ENCODE measurements at places on chromosomes 7 and 10. TPM values are rescaled to one million over a fixed set of nuclear protein-coding genes. Genes with fewer than 3 reads are reported as not detected.
A peak's percentile ranks its signal among the peaks of the same experiment; 100 is the strongest.

- DNase-seq: no peak
These were observed 85.5 kb downstream of the GLRX3 start for GRCh38 chr10:130221456-130222375.

- no peak for DNase-seq
These were observed 33.8 kb upstream of the TRIM8 start for GRCh38 chr10:102610441-102610887.

- no peak for DNase-seq
These were observed 50.8 kb upstream of the ABLIM1 start for GRCh38 chr10:114708717-114709335.

DNA sequence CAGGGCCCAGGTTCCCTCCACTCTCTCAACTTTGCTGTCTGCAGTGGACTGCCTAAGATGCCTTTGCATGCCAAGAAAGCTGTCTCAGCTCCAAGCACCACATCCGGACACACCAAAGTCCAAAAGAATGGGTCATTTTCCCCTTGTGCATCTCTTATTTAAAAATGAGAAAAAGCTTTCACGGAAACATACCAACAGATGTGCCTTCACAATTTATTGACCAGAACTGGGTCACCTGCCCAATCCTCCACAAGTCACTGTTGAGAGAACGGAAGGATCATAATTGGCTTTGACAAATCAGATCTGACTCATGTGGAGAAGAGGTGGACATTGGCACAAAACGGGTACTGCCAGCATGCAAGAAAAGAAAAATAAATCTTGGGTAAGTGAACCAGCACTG, 258.3 kb downstream of the SNX13 start:
- no peak for DNase-seq

GRCh38 chr7:92528958-92529264, 316 bp downstream of the RBM48 start:
- no peak for DNase-seq

DNA sequence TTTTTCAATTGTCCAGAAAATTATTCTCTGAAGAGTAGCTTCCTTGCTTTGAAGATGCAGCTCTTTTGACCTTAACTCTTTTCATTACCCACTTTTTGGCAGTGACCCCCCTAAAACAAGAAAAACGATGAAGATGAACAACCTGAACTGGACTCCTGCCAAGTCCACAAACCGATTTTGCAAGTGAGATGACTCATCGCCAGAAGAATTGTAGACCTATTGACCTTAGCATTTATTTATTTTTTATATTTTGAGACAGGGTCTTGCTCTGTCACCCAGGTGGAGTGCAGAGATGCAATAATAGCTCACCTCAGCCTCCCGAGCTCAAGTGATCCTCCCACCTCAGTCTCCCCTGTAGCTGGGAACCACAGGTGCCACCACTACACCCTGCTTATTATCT, 859.2 kb downstream of the GATA3 start:
- DNase-seq: no peak

DNA sequence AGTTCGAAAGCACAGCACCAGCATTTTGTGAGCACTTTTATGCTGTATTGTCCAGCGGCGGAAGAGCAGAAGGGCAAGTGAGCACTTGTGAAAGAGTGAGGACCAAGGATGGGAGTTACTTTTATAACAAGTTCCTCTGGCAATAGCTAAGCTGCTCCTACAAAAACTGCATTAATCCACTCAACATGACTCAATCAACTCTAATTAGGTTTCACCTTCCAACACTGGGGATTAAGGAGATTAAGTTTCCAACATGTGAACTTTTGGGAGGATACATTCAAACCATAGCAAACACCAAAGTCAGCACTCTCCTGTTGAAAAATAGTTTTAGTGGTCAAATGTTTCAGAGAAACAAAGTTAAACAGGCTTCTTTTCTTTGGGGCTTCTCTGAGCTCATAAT, 844.5 kb downstream of the REEP3 start:
- DNase-seq: no peak

DNA sequence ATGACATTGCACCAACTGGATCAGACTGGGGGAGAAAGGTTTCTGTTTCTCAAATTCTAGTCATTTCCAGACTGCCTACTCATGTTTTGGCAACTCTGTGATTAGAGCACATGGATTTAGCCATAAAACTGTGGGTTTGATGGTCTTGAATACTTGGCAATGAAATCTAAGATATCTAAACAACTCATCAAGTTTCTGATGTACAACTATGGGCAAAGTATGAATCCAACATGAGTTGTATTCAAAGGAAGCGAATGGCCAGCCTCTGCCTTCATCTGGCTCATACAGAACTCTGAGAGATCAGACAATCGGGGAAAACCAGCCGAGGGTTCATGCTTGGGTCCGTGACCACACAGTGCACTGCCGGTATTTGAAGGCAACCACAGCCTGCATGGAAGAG, 144.3 kb downstream of the ADAM12 start:
- DNase-seq: no peak

DNA sequence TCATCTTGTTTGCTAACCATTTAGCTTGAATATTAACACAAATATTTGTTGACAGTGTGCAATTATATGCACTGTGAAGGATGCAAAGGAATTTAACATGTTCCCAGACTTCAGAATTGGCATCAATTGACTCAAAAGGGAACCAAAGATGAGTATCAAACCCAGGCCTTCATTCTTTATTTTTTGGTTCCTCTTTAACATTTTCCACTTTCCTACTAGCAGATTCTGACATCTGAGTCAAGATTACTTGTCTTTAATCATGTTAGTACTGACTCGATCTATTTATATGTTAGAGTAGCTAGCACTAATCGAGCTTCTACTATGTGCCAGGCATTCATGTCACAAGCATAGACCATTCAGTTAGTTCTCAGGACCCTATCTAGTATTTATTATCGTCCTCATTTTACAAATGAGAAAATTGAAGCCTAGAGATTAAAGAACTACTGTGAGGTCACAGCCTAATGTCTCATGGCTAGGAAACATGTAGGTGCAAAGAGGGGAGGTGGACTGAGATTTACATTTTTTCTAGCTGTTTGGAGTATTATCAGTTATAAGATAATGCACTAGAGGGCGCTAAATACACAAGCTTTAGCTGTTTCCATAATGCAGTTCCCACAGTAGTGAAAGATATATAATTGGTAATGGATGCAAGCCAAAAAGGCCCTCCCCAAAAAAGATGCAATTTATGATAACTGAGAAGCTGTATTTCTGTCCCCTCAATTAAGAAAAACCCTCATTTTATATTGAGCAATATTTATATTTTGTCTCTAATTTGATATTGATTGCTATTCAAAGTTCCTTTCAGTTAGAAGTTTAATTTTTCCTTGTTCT, 32.9 kb upstream of the KMT2E start:
- DNase-seq: no peak

DNA sequence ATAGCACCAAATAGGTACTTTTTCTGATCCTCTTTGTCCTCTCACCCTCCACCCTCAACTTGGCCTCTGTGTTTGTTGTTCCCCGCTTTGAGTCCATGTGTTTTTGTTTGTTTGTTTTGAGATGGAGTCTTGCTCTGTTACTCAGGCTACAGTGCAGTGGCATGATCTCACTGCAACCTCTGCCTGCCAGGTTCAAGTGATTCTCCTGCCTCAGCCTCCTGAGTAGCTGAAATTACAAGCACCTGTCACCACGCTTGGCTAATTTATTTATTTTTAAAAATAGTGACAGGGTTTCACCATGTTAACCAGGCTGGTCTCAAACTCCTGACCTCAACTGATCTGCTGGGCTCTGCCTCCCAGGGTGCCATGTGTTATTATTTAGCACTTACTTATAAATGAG, 5.3 kb downstream of the ZNF273 start:
- DNase-seq: no peak

DNA sequence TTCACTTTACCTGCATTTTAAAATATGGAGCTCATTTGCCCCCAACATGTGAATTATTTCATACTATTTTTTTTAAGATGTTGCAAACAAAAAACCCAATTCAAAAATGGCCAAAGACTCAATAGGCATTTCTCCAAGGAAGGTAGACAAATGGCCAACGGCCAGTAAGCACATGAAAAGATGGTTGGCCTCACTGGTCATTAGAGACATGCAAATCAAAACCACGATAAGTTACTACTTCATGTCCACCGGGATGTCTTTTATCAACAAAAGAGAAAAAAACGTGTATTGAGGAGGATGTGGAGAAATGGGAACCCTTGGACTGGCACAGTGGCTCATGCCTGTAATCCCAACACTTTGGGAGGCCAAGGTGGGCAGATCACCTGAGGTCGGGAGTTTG, 3.4 kb upstream of the CTBP2 start:
- DNase-seq: no peak

DNA sequence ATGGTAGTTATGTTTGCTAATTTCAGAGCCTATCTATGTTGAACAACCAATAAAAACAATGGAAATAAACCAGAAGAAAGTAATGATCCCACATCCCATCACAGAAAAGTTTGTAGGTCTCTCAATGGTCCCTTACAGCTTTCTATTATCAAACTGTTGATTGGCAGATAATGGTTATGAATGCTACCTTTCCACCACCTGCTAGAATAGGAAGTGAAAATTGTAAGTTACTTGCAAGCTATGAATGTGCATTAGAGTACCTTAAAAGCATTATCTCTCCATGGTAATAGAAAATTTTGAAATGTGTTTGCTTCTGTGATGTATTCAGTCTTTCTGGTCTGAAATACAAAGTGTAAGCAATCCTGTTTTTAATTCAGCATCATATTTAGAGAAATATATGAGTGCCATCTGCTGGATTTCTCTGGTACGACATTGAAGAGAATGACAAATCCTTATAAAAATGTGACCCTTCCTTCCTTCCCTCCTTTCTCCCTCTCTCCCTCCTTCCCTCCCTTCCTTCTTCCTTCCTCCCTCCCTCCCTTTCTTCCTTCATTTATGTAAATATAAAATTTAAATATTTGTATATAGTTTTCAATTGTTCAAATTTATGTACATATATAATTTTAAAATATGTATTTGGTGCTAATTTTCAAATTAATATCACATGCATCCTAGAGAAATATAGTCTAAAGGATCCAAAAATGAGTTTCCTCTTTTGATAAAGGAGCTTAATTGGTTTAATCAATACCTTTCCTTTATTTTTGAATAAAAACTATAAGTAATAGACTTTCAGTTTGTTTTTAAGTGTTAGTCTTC, 41.4 kb upstream of the PNLIPRP3 start:
- DNase-seq: peak; percentile 20

GRCh38 chr10:27068217-27068891, 31.9 kb downstream of the ANKRD26 start:
- DNase-seq: no peak

GRCh38 chr7:2082139-2082998, 150.4 kb downstream of the MAD1L1 start:
- DNase-seq: no peak

DNA sequence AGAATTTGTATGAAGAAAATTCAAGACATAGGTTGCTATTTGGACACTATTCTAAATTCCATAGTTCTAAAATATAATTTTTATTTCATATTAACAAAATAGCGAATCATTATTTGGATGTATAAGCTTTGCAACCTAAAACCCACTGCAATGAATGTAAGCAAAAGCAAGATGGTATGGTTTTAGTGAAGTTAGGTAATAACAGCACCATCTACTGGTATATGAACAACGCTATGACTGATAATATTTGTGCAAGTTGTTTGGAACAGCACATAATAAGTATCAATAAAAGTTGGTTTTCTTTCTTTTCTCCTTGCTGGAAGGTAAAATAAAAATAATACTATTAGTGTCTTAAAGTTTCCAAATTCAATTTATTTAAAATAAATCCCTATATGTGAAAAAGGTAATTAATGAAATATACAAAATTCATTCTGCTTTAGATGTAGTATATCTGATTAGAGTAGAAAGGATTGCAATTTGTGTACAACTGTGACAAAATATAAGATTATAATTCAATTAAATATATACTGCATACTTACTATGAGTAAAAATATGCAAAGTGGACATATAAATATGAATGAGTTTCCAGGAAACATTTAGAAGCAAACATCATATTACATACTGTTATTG, 79.0 kb upstream of the LSM8 start:
- no peak for DNase-seq

DNA sequence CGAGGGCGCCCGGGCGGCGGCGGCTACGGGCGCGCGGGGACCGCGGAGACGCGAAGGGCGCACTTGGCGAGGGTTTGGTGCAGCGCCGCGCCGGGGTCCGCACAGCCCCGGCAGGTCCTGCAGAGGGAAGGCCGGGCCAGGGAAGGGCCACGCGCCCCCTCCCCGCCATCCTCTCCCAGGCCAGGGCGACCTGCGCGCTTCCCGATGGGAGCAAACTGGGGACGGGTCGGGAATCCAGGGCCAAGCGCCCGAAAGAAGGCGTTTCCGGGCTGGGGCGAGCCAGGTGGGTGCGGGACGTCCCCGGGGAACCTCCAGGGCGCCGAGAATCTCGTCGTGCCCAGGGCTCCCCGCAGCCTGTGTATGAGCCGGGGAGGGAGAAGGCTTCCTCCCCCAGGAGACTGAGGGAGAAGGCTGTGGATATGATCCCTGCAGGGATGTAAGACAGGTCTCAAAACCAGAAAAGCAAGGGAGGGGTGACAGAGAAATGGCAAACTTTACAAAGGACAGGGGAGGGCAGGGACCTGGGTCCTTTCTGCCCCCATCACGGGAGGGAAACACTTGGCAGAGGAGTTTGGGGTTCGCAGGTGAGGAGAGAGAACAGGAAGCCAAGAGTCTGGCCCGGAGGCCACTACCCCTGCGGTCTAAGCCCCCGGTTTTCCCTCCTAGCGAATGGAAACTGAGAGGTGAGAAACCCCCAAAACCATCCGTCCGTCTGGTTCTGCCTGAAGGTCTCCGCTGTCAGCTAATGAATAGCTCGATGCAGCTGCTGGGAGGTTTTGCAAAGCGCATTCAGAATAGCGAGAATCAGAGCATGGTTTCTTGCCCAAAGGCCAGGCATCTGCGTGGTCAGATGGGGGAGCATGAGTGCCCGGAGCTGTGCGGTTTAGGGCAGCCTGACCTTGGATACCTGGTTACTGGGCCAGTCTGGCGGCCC, 674 bp downstream of the AMZ1 start:
- no peak for DNase-seq

DNA sequence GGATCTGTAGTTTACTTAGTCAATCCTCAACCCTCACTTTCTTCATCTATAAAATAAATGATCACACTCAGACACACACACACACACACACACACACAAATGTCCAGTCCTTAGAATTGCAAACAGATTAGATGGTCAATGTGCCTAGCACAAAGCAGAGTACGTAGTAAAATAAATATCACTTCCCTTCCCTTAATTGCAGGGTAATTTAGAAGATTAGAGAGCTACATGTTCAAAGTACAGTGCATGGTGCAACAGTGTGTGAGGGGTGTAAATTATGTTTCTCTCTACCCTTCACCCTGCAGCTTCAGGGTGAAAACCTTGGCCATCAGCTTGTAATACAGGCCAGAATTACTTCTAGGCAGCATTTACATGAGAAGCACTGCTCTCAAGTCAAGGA, 187.0 kb upstream of the GHITM start:
- no peak for DNase-seq

- no peak for DNase-seq
These were observed 1091.4 kb downstream of the CNTNAP2 start for GRCh38 chr7:147207988-147208387.

GRCh38 chr7:16951483-16952080, 69.8 kb upstream of the AGR3 start:
- DNase-seq: no peak

- no peak for DNase-seq
These were observed 50.9 kb downstream of the DOCK1 start for GRCh38 chr10:126955934-126956711.

GRCh38 chr7:103944230-103944900, 45.1 kb downstream of the RELN start:
- no peak for DNase-seq

PPP1R9A gene
- total RNA-seq: 28.6 TPM

POMZP3 gene
- 3.0 TPM for total RNA-seq

PPP1R17 gene
- total RNA-seq: not detected

VWA2 gene
- total RNA-seq: 4.6 TPM

SLC26A5 gene
- 1.6 TPM for total RNA-seq

BLNK gene
- total RNA-seq: 7.3 TPM

KIF11 gene
- 26.6 TPM for total RNA-seq

SORCS1 gene
- 14.8 TPM for total RNA-seq
